ENCODE measurements at places on chromosomes 5 and 9.

- DNase-seq, result peak; percentile 41
These were observed 1.6 kb upstream of the ASPN start for GRCh38 chr9:92483627-92484545.

DNA sequence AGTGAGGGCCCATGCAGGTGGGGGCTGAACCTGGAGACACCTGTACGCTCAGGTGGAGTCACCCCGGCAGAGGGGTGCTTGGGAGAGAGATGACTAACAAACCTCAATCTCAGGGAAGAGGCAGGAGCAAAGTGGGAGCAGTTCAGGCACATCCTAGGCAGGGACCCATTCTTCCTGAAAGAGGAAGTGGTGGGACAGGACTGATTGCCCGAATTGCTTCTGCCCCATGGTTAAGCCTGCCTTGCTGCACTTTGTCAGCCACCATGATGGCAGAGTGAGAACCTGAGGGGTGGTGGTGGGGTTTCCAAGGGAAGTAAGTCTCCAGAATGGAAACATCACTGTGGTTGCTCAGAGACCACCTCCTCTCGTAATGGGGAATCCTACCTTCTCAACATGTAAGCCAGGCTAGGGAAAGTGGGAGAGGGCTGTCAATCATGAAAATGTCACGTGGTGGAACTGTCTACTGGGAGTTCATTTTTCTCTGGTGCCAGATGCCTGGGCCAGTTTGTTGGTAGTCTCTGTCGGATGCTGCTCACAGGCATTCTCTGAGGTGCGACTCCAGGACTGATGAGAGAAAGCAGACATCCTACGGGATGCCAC, 150.4 kb downstream of the HSPA4 start:
- no peak for DNase-seq

DNA sequence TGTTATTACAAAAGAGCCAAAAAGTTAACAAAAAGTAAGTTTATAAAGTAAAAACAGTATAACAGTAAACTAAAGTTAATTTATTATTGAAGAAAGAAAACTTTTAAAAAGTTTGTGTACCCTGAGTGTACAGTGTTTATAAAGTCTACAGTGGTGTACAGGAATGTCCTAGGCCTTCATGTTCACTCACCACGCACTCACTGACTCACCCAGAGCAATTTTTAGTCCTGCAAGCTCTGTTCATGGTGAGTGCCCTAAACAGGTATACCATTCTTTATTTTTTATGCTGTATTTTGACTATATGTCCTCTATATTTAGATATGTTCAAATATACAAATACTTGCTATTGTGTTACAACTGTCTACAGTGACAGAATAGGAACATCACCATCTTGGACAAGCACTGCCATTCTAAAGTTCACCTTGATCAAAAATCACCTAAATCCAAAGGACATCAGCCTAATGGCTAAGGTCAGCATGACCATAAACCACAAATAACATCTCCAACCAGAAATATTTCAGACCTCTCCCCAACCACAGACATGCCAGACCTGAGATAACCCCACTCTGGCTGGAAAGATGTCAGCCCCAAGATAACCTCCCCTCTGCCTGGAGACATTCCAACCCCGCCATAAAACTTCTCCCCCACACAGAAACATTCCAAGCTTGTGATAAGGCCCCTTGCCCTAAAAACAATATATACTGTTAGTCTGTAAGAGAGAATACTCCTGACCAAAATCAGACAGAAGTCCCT, 56.1 kb downstream of the AGXT2 start:
- no peak for DNase-seq

DNA sequence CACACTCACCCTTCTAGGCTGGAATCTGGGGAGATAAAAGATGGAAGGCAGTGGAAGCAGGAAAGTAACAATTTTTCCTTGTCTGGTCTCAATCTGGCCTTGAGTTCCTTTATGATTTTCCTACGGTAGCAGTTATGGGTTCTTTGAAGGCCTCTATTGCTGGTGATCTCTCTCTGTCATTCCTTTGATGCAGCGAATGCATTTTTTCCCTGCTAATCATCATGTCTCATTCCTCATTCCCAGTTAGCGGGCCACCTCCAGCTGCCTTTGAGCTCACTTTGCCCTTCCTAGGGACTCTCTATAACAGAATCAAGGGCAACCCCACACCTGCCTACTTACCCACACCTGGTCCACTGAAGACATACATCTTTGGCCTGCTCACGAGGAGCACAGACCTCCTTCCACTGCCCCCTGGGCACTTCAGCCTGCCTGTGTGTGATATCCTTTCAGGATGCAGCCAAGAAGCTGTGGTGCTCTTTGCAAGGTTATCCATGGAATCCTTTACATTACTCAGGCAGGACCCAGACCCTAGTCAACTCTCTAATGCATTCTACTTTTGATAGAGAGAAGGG, 191.7 kb downstream of the DRD1 start:
- no peak for DNase-seq

DNA sequence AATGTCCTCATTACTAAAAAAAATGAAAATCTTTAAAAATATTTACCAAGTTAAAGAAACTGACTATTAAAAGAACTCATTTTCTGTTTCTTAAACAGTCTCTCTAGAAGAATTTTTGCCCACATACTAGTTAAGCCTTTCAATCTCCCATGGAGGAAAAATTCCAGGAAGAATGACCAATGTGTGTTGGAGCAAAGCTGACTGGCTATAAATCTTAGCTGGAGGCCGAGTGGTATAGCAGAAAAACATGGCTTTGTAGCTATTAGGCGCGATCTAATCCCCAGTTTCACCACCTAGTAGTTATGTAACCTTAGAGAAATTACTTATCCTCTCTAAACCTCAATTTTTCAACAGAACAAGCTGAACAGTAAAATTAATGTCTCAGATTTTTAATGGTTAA, 135.5 kb upstream of the PRLR start:
- DNase-seq, result no peak

GRCh38 chr5:79243224-79243623, 7.3 kb downstream of the JMY start:
- no peak for DNase-seq

DNA sequence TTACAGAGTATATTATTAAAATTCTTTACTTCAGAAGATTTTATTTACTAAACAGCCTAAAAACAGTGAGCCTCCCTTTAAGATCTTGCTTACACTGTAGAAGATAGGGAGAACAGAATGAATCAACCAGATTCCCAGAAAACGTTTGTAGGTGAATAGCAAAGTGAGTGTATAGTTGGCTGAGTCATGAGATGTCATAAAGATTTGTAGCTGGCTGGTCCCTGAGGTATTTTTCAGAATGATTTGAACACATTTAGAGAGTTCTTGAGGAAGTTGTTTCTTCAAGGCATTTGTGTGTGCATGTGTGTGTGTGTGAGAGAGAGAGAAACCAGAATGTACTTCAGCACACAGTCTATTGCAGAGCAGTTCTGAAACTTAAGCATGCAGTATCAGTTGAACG, 159.4 kb upstream of the PRR16 start:
- no peak for DNase-seq

DNA sequence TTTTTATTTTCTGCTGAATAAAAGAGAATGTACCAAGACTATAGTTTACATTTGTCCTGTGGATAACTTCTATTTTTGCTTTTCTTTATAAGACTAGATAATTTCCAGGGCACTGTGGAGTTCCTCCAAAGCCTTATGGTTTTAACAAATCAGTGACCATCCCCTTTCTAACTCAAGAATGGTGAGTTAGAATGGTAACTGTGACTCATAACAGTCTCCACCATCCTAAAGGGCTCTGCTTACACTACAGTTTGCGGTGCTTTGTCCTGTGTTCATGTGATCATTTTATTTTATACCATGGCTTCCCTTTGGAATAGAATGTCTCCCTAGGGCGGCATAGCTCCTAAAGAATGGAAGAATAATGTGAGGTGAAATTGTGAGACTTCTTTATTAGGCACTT, 30.2 kb downstream of the WDR36 start:
- DNase-seq, result no peak
